ENCODE measurements at places on chromosomes 13 and 19. TPM values are rescaled to one million over a fixed set of nuclear protein-coding genes. Genes with fewer than 3 reads are reported as not detected.

HSPB6 gene
- not detected for total RNA-seq

SPACA4 gene
- not detected for total RNA-seq

FXYD3 gene
- total RNA-seq: not detected

PTGIR gene
- total RNA-seq: 0.96 TPM

SIGLEC14 gene
- total RNA-seq: 1.3 TPM

EFNB2 gene
- total RNA-seq: 0.36 TPM

RHPN2 gene
- total RNA-seq: not detected

CARS2 gene
- 56.5 TPM for total RNA-seq

DNA sequence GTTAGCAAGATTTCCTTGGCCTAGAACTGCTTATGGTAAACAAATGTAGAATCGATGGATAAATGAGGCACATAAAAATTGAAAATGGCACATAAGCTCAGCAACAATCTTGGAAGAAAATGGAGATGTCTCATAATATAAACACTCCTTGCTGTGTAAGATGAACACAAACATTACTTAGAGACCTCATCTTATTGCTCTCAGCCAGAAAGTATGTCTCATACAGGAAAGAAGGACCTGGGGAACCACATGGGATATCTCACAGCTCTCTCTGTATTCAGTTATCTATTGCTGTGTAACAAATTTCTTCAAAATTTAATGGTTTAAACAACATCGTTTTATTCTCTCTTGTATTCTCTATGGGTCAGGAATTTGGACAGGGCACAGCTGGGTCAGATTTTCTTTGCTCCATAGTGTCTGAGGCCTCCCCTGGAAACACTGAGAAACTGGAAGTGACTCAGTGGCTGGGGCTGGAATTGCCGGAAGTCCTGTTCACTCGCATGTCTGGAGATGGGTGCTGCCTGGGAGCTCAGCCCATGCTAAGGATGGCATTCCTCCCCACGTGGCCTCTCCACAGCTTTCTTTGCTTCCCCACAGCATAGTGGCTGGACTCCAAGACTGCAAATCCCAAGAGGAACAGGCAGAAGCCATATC lies 105.1 kb downstream of the NUFIP1 start:
- DNase-seq: no peak

DNA sequence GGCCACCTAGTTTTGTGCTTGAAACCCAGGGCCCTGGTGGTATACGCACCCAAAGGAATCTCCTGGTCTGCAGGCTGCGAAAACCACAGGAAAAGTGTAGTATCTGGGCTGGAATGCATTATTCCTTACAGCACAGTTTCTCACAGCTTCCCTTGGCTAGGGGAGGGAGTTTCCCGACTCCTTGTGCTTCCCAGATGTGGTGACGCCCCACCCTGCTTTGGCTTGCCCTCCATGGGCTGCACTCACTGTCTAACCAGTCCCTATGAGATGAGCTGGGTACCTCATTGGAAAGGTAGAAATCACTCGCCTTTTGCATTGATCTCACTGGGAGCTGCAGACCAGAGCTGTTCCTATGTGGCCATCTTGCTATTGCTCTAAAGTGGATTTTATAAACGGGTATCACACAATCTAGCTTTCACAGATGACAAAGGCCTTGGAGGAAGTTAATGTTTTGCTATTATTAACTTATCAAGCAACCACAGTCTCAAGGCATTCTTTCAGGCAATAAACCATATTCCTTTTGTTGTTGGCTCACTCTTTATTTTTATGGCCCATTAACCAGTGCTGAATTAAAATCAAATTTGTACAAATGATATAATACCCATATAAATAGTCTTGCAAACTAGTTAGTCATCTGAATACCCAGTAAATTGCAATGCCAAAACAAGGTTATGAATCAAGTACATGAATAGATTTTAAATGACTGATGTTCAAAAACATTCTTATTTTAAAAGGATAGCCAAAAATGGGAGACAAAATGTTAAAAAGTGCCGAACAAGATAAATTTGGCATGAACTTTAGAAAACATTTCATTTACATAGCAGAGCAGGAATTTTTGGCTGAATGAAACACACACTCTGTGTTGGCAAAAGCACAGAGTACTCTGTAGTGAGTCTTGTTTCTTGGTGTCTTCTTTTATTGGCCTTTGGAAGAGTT lies 475.4 kb upstream of the ARGLU1 start:
- DNase-seq: no peak

GRCh38 chr13:83905641-83906040 lies 23.4 kb upstream of the SLITRK1 start:
- no peak for DNase-seq

DNA sequence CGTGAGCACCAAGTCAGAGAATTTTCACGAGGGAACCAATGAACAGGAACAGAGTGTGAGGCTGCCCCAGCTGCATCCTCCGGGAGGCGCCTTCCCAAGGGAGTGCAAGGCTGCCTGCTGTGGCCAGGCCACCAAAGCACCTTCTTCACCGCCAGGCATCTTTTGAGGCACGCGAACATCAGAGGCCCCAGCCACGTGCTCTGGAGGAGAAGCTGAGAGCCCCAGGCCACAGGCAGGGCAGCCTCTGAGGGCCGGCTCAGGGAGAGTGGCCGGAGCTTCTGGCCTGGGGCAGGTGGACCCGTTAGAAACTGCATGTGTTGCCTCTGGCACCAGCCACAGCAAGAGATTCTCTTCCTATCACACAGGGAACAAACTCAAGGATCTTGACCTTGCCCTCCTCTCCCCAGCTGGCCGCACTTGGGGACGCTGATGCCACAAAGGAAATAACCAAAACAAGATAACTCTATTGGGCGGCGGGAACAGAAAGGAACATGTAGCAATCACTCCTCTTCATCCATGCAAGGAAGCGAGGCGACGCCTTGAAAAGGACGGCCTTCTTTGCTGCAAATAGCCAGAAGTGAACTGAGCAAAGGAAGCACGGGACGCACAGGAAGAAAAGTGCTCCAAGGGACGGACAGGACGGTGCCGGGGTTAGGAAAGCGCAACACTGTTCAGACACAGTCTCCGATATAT lies 19.9 kb downstream of the GAS6 start:
- no peak for DNase-seq

- no peak for DNase-seq
These were observed 103.2 kb downstream of the LMO7 start for GRCh38 chr13:75739244-75739868.

DNA sequence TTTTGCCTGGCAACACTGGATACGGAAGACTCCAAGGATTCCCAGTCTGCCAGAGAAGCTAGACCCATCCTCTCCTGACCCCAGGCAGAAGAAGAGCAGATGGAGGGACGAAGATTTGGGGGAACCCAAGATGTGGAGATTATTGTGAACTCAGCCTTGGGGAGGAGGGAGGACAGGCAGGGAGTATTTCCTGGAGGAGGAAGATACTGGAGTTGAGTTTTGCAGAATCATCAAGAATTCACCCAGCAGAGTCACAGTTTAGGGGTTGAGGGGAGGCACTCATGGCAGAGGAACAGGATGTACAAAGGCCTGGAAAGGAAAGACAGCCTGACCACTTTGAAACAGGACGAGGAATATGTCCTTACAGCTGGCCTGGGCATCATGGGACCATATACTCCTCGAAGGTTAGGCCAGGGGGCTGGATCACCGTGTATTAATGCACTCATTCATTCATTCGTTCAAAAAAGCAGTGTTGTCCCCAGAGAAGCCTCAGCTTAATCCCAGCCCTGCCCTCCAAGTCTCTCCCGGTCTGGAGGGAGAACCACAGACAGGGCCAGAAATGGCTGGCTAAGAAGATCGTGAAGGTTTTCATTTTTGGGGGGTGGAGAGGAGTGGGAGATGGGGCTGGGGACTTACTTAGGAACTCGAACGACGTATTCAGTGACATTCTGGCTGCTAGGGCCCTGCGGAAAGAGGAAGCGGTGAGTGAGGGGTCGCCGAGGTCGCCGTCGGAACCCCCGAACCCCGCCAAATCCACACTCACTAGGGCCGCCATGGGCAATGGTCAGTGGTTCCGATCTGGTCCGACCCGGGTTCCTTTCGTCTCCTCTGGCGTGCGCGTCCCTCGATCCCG lies 517 bp downstream of the GTF2F1 start:
- no peak for DNase-seq

- DNase-seq: no peak
These were observed 193.6 kb downstream of the KCNRG start for GRCh38 chr13:50208826-50209335.

- no peak for DNase-seq
These were observed 29.8 kb upstream of the SPACA7 start for GRCh38 chr13:112346173-112346898.

GRCh38 chr13:22210134-22210930 lies 539.5 kb downstream of the FGF9 start:
- DNase-seq: no peak

DNA sequence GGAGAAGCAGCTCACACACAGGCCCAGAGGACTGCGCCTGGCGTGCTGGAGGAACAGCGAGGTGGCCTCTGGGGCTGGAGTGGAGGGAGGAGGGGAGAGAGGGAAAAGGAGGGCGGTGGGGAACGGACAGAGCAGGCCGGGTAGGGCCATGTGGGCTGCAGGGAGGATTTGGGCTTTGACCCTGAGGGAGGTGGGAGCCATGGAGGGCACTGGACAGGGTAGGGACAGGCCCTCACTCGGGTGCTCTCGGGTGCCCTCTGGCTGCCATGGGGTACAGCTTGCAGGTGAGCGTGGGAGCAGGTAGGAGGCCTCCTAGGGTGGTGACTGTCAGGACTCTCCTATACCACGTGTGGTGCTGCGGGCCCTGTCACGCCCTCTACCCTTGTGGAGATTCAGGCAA lies 22.8 kb downstream of the PLIN4 start:
- no peak for DNase-seq

DNA sequence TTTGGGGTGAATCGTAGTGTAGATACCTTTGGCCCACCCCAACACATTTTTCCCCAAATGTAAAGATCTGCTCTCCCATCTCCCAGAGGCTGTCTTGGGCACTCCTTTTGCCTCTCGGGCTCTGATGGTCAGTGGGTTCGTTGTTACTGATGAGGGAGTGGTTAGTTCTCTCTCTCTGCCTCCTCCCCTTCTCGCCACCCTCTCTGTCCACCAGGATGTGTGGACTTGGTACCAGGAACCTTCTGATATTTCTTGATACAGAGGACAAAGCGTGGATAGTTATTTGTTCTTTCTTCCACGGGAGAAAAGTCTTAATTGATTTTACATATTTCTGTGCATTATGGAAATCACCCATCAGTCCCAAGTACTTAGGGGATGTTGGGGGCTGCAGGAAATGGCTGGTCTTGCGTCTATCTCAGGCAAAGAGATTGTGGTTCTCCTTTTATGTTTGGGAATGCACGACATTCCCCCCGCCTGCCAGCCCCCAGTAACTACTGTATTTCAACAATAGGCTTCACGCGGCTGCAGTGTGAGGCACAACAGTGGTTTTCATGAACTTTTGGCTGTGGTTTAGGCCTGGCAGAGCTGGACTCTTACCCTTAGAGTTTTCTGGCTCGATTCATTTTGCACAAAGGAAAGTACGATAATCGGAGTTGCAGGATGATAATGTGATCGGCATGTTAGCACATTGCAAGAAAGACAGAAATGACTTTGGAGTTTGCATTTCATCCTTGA lies 79.0 kb upstream of the ZNF536 start:
- no peak for DNase-seq

GRCh38 chr13:113077566-113077952 lies 28.0 kb upstream of the F7 start:
- DNase-seq: no peak

- no peak for DNase-seq
These were observed 68.5 kb downstream of the STOML3 start for GRCh38 chr13:38922170-38922569.

DNA sequence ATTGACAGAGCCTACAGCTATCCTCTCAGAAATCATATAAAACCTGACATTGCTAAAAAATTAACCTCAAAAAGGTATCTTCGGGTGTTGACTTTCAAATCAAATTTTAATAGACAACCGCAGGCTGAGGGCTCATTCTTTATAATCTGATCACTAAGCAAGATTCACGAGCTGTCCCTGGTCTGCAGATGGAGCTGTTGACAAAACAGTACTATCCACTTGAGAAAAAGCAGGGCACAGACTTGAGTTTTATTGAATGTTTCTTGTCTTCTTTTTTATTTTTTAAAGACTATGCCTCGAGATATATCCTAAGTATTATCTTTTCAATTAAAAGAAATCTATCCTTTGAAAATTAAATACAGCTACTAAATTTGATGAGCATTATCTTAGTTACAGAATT lies 540.5 kb downstream of the PCDH9 start:
- DNase-seq: no peak

Measured in CD4-positive, alpha-beta T cell (primary cell).